ENCODE measurements at places on chromosomes 11 and 22. TPM values are rescaled to one million over a fixed set of nuclear protein-coding genes. Genes with fewer than 3 reads are reported as not detected.

The OVCH2 gene
- not detected for total RNA-seq

The NLRP10 gene
- not detected for total RNA-seq

The OR4A15 gene
- not detected for total RNA-seq

- H3K27me3 ChIP-seq, result no peaks in the 10 kb centered on the region
- H3K36me3 ChIP-seq, result no peaks in the 10 kb centered on the region
- H3K27ac ChIP-seq, result no peak overlapping the region
Measured at GRCh38 chr11:69551963-69552362, 70.5 kb downstream of the LINC01488 start.

- H3K36me3 ChIP-seq, result no peaks in the 10 kb centered on the region
- no peak overlapping the region for H3K4me3 ChIP-seq
- DNase-seq, result no peak
- no peak overlapping the region for H3K27ac ChIP-seq
Measured at GRCh38 chr11:70842256-70842655, 410.1 kb downstream of the SHANK2 start.

- no peak for DNase-seq
- no peak overlapping the region for H3K4me3 ChIP-seq
- no peaks in the 10 kb centered on the region for H3K27me3 ChIP-seq
- H3K27ac ChIP-seq, result peak overlapping the region; percentile 90
- H3K36me3 ChIP-seq, result no peaks in the 10 kb centered on the region
- peaks cover 65% of the 10 kb centered on the region for H3K4me1 ChIP-seq
Measured at GRCh38 chr11:118618991-118619375, 11.6 kb downstream of the PHLDB1 start.

- no peak overlapping the region for H3K27ac ChIP-seq
- no peak overlapping the region for H3K4me3 ChIP-seq
- peaks cover 5% of the 10 kb centered on the region for H3K4me1 ChIP-seq
- DNase-seq, result no peak
- H3K36me3 ChIP-seq, result no peaks in the 10 kb centered on the region
Measured at GRCh38 chr22:25362883-25363240, 143.4 kb downstream of the CRYBB2 start.

DNA sequence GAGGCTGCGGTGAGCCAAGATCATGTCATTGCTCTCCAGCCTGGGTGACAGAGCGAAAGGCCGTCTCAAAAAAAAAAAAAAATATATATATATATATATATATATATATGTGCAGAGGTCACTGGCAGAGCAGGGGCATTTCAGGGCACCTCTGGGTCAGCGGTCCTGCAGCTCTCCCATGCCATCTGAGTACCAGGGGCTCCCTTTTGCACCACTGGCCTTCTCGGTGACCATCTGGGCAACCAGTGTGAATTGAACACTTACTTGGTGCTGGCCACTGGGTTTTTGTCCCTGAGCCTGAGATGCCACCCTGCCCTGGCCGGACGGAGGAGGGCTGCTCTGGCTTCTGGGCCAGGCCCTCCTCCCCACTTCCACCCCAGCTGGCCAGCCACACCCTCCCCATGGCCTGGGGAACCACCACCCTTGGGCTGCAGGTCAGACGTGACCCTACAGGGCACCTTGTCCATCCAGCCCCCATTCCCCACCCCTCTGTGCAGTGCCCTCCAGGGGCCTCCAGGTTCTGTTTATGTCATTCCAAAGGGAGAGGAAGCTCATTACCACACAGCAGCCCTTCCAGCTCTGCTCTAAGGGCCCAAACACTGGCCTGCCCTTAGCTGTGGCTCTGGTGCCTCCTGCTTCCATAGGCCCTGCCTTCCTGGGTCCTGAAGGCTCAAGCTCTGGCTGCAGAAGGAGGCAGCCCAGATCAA, 10.3 kb downstream of the MAPK8IP1 start:
- peaks cover 3% of the 10 kb centered on the region for H3K4me1 ChIP-seq
- no peak for DNase-seq
- H3K4me3 ChIP-seq, result no peak overlapping the region

- no peak overlapping the region for H3K4me3 ChIP-seq
- DNase-seq, result no peak
- H3K4me1 ChIP-seq, result no peaks in the 10 kb centered on the region
- no peaks in the 10 kb centered on the region for H3K36me3 ChIP-seq
- H3K27ac ChIP-seq, result no peak overlapping the region
Measured at GRCh38 chr11:116033931-116034553, 529.8 kb upstream of the CADM1 start.

DNA sequence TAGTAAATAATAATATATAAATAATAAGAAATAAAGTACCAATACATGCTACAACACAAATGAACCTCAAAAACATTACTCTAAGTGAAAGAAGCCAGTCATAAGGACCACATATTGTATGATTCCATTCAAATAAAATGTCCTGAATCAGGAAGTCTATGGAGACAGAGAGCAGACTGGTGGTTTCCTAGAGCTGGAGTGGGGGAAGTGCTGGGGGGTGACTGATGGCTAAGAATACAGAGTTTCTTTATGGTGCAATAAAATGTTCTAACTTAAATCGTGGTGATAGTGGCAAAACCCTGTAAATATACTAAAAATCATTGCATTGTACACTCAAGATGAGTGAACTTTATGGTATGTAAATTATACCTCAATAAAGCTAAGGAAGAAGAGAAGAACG, 376.5 kb downstream of the BUD13 start:
- no peaks in the 10 kb centered on the region for H3K36me3 ChIP-seq
- no peak overlapping the region for H3K27ac ChIP-seq
- H3K4me3 ChIP-seq, result no peak overlapping the region

- H3K27ac ChIP-seq, result peak overlapping the region; percentile 58
- no peaks in the 10 kb centered on the region for H3K4me1 ChIP-seq
- peak; percentile 9 for DNase-seq
Measured at GRCh38 chr11:112564228-112564955, 303.7 kb upstream of the PLET1 start.

All from transverse colon (tissue), 4 donors.